Stimulated activated CD8-positive, alpha-beta memory T cell treated with anti-CD3 and anti-CD28 coated beads, Interleukin-4, amount 100 ng/mL, for 4 hours (primary cell): ENCODE measurements at places on chromosomes 1 and 21.

- DNase-seq = no peak
Measured at GRCh38 chr1:19202396-19202795, 7.7 kb downstream of the UBR4 start.

DNA sequence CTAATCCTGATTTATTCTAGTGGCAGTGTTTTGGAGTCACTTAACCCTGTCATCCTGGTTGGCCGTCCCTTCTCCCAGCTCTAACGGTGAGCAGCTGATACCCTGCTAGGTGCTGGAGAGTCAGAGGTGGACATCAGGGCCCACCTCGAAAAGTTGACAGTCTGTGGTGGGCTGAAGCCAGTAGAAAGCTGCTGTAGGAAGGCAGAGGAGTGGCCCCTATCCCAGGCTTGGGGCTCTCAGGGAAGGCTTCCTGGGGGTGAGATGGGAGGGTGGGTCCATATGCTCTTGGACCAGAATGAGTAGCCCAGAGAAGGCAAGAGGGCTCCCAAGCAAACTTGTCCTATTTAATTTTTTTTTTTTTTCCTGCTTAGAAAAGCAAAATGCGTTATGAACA, 475 bp upstream of the RPL5 start:
- no peak for DNase-seq

- DNase-seq = no peak
Measured at GRCh38 chr1:87810166-87810565, 481.5 kb downstream of the LMO4 start.

DNA sequence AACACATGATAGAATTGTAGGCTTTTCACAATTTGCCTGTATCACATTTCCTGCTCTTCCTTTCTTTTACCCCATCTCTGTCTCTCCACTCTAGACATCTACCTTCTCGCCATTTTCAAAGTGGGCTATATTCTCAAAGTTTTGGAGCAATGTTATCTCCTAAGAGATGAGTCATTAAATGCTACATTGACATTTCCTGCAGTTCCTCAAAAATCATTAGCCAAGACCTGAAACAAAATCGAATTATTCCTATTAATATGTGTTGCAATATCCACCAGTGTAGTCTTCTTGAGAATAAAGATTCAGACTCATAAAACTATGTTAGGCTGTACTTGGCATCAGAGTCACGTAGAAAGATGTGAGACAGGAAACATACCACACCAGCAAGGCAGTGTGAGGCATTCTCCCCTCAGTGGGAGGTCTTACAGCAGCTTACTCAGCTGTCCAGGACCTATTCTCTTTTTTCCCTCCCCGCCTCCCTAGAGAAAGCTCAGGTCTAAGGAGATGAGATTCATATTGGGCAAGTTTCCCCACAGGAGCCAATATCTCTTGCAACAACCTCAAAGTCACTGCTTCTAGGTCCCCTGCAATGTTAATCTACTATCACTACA, 38.8 kb downstream of the FRRS1 start:
- no peak for DNase-seq

GRCh38 chr1:10128101-10128765, 82.1 kb upstream of the KIF1B start:
- DNase-seq = no peak

DNA sequence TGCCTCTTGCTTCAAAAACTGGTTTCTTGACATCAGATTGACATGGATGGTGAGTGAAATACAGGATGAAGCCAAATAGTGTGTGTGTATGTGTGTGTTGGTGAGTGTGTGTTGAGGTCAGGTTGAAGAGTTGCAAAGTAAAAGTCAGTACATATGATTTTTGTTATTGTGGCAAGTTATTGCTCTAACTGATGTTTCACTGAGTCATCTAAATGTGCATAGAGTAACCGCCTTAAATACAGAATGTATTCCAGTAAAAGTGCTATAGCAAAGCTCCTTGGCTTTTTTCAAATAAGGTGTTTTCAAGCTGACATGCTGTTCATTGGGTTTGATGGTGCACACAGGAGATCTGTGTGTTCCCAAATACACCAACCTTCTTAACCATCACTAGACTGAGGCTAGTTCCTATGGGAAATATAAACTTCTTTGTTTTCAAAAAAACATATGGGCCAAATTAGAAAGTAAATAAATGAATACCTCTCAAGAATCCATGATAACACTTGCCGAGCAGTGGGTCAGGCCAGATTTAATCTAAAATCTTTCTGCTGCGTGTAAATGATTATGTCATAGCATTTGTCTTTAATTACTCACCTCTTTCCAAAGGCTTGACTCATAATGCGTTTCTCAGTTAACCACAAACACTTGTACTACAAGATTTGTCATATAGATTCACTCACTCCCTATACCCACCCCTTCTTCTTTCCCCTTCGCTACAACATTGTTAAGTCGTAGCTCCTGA, 151.1 kb downstream of the LYPLAL1 start:
- no peak for DNase-seq

GRCh38 chr1:39105061-39105840, 79.1 kb downstream of the NDUFS5 start:
- DNase-seq = no peak

DNA sequence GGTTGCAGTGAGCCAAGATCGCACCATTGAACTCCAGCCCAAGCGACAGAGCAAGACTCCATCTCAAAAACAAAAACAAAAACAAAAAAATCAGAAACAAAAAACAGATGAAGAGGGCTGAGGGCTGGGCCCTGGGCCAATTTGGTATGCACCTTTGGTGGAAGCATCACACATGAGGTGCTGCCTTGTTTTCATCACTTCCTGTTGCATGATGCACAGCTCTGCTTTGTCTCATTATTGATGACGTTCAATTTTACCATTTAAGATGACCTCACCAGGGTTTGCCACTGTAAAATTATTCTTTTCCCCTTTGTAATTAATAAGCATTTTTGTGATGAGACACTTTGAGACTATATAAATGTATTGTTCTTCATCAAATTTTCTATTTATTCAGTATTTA, 9.8 kb upstream of the IFNAR2 start:
- no peak for DNase-seq

DNA sequence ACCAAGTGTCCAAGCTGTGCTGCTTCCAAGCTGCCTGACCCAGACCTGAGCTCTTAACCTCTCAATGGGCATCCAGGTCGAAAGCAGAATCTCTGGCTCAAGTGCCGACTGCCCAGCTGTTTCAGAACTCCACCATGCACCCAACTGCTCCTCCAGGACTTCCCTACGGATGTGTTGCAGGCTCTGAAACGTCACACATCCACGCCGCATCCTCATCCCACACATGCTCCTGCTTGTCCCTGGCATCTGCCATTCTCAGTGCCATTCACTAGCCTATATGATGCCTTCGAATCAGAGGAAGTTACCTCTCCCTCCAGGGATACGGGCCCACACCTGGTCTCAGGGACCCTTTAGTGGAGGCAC, 11.2 kb downstream of the PDZK1IP1 start:
- no peak for DNase-seq

GRCh38 chr1:44244986-44245385, 31.7 kb downstream of the DMAP1 start:
- no peak for DNase-seq

- peak; percentile 80 for DNase-seq
Measured at GRCh38 chr1:109282952-109283747, at the start of gene PSRC1. Gene PSRC1 (minus strand): TSS chr1:109283145.

DNA sequence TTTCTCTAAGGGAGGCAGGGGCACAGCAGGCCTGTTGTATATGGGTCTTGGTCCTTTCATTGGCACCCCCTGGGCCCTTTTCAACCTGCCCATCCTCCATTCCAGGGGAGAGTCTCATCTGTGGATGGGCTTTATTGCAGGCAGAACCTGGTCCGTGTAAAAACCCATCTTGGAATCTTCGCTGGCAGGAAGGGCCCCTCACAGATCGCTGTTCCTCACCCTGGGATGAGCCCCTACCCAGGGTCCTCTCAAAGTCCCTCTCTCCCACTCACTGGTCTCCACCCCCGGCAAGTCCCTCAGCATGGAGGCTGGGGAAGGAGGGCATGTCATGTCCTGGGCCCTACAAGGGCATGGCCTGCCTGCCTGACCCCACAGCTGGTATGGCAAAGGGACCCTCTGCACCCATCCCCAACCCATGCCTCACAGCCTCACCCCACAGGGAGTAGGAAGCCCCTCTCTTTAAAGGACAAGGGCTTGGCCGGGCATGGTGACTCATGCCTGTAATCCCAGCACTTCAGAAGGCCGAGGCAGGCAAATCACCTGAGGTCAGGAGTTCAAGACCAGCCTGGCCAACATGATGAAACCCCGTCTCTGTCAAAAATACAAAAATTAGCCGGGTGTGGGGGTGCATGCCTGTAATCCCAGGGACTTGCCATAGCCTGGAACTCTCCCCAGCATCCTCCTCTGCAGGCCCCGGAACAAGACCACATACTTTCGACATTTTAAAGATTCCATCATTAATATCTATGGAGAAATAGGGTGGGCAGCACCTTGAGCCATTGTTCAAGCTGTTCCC, 13.2 kb upstream of the CDA start:
- no peak for DNase-seq

DNA sequence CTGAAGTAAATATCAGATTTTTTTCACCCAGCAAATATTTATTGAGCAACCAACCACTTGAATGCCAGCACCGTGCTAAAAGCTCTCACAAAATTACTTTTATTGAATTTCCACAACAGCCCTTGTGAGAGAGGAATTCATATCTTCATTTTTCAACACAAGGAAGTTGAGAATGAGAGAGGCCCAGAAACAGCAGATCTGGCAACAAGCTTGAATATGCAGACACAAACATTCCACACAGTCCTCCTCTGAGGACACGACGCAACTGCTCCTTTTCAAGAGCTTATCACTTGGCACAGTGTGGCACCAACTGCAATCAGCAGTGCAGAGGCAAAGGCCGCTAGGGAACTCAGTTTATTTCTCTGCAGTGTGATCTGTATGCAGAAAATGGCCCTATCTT, 32.2 kb upstream of the IFNAR2 start:
- DNase-seq = no peak

DNA sequence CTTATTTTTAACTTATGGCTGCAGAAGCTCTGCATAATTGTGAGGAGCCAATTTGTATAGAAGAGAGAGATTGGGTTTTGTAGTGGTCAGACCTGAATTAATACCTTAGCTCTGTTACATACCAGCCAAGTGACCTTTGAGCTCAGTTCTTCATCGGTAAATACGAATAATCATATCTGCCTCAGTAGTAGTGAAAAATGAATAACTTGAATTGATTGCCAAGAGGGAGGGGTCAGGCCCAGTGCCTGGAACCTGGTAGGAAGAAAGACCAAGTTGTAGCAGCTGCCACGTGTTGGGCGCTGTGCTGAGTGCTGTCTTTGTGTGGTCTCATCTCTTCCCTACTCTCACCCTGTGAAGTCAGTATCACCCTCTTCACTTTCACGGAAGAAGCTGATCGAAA, 247.5 kb downstream of the PBX1 start:
- DNase-seq = no peak

GRCh38 chr1:60620087-60620486, 462.3 kb upstream of the NFIA start:
- no peak for DNase-seq

DNA sequence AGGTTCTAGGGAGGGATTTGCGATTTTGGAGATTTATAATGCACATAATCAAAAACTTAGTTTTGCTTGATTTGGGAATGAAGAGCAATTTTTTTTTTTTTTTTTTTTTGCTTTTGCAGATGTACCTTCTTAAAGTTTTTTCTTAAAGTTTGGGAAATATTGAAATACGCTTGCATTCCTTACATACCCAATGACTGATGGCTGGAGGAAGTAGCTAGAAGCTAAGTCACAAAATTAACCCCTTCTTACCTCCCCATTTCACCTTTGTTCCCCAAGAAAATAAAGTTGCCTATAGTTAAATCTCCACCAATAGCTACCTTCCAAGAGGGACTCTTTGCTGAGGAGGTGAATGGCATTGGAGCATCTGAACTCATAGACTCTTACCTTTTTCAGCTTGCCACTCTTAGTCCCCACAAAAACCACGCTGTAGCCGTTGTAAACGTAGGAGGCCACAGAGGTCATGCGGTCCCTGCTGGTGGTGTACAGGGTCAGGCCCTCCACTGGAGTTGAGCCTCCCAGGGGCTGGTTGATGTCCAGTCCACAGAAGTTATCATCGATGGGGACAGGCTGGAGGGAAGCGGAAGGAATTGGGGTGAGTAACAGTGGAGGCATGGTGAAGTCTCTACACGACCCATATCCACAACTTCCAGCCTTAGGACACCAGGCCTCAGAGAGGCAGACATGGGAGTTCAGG, 34.1 kb downstream of the PLXNA2 start:
- no peak for DNase-seq

DNA sequence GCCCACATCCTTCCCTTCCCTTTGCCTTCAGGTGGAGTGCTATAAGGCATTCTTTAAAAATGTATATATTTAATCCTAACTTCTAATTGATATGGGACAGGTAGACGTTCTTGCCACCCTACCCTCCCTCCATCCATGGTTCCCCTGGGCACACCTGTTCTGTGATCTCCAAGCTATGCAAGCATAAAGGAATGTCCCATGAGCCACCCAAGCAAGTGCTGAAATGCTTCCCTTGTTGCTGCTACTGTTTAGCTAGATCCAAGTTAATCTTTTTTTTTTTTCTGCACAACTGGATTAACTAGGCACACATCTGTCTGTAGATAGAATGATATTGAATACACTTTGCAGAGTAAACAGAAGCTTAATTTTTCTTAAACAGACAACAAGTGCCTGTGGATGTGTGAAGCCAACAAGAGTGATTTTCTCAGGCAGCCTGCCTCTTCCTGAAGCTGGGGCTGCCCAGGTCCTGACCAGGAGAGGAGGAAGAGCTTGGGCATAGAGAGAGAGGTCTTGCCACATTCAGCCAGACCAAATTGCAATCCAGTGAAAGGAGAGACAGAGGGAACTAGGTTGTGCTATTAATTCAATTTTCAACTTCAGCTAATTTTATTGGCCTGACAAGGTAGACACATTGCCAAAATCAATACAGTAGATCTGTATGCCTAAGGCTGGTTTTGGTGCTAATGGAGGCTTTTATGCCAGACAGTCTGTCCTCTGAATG, 28.2 kb upstream of the ATP1B1 start:
- no peak for DNase-seq

- no peak for DNase-seq
Measured at GRCh38 chr21:29741761-29742160, 198.0 kb downstream of the GRIK1 start.

DNA sequence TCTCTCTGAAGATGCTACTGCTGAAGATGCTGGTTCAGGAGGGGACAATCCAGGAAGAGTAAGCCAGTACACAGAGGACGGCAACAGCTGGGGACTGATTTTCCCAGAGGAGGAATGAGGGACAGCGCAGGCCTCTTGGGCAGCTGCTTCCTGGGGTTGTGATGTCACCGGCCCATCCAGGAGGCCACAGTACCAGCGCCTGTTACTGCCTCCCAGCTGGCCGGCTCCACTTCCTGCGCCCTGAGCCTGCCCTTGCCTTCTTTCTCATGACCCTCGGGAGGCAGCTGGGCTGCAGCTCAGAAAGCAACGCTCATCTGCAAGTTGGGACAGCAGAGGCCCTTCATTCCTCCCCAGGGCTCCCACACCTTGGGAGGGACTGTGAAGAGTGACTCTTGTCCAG, 21.9 kb upstream of the ID3 start:
- DNase-seq = no peak
